ENCODE measurements at places on chromosomes 1 and 21.
A peak's percentile ranks its signal among the peaks of the same experiment; 100 is the strongest.

DNA sequence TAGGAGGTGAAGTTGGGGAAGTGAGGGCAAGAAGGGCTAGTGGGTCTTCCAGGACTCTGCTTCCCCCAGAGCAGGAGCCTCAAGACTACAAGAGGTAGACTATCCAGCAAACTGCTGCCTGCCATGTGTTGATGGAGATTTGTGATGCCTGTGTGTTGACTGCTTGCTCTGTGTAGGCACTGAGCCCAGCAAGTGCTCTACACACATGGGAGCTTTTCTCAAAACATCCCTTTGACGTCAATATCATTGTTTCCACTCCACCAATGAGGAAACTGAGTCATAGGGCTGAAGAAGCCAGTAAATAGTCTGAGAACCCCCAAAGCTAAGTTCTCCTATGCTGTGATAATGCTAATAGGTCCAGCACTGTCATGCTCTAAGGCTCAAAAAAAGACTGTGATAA lies 207.2 kb upstream of the NFIA start:
- no peak for DNase-seq

GRCh38 chr21:25509862-25510261 lies 97.4 kb downstream of the MRPL39 start:
- no peak for DNase-seq

DNA sequence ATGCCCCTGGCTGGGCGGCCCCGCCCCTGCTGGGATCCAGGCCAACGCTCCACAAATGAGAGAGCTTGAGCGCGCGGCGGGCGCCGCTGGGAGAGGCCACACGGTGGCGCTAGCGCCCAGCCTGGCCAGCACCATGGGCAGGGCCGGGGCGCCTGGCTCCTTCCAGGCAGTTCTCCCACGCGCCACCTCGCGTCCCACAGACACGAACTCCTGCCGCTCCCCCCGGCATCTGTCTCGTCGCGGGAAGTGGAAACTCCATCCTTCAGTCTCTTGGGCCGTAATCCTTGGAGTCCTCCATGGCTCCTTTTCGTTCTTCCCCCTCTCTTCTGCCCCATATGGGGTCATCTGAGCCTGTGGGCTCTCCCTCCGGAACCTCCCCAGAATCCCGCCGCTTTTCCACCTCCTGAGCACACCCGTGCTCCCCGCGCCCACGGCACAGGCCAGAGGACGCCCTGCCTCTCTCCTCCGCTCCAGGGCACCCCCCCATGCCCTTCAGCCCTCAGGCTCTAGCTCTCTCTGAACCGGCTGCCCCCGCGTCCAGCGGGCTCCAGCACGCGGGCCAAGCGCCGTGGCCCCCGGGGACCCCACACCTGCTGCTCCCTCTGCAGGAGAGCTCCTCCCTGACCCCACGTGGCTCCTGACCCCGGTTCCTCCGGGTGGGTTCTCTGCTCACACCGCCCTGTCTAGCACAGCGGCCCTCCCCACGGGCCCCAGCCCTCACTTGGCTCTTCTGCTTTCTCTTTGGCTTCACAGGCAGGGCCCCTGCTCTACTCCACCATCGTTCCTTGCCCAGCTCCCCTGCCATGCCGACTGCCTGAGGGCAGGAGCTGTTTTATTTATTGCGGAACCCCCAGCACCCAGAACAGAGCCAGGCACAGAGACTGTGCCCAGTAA lies 31.9 kb upstream of the EDN2 start:
- DNase-seq: peak; percentile 88

GRCh38 chr1:78840453-78841271 lies 165.9 kb downstream of the ADGRL4 start:
- no peak for DNase-seq

GRCh38 chr1:218369688-218370511 lies 24.8 kb downstream of the TGFB2 start:
- DNase-seq: no peak

DNA sequence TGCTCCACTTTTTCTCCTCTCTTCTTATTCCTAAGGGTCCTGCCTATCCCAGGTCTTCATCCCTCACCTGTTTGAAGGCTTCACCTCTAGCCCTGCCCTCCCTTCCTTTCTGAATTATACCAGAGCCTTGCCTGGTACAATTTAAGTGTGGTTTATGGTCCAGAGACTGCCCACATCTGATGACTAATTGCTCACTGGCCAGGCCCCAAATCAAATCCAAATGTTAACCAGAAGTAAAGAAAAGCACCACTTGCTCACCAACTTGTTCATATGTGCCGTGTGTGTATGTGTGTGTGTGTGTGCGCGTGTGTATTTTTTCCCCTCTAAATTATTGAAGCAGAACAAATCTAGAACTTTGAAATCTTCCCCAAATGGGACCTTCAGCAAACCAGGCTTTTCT lies 26.4 kb downstream of the MYOM3 start:
- DNase-seq: no peak

GRCh38 chr1:115764541-115764940 lies 4.0 kb downstream of the CASQ2 start:
- no peak for DNase-seq

- no peak for DNase-seq
These were observed 25.2 kb downstream of the TP73 start for GRCh38 chr1:3677484-3677883.

GRCh38 chr1:201982082-201982622 lies 296 bp upstream of the RNPEP start:
- DNase-seq: peak; percentile 83

GRCh38 chr1:58895559-58896145 lies 111.8 kb upstream of the JUN start:
- DNase-seq: no peak

DNA sequence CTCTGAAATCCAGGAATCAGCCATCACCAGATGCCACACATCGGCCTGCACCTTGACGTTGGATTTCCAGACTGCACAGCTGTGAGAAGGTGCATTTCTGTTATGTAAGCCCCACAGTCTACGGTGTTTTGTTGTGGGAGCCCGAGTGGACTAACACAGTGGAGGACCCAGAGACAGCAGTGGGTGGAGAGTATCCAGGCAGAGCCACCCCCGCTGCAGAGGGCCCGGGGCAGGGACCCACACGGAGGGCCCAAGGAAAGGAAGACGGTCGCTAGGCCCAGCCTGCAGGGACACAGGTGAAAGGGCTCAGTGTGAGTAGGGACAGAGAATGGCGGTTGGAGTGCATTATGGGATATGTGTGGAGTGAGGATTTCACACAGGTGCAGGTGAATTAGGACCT lies 288.3 kb upstream of the AJAP1 start:
- DNase-seq: no peak

DNA sequence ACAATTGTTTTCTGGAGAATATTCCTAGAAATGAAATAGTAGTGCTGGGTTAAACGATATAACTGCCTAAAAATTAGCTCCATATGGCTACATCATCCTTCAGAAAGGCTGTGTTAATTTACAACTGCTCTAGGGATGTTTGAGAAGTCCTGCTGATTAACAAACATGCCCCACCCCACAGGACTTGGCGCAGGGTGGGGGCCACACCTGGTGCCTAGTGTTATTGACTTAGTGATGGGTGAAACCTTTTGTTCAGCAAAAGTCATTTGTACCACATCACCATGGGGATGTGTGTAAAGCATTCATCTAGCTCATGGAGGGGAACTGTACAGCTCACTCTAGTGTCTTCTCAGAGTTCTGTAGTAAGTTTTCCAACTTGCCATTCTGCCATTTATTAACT lies 492.8 kb downstream of the CAMTA1 start:
- no peak for DNase-seq

- DNase-seq: no peak
These were observed 55.0 kb upstream of the FGGY start for GRCh38 chr1:59241909-59242308.

DNA sequence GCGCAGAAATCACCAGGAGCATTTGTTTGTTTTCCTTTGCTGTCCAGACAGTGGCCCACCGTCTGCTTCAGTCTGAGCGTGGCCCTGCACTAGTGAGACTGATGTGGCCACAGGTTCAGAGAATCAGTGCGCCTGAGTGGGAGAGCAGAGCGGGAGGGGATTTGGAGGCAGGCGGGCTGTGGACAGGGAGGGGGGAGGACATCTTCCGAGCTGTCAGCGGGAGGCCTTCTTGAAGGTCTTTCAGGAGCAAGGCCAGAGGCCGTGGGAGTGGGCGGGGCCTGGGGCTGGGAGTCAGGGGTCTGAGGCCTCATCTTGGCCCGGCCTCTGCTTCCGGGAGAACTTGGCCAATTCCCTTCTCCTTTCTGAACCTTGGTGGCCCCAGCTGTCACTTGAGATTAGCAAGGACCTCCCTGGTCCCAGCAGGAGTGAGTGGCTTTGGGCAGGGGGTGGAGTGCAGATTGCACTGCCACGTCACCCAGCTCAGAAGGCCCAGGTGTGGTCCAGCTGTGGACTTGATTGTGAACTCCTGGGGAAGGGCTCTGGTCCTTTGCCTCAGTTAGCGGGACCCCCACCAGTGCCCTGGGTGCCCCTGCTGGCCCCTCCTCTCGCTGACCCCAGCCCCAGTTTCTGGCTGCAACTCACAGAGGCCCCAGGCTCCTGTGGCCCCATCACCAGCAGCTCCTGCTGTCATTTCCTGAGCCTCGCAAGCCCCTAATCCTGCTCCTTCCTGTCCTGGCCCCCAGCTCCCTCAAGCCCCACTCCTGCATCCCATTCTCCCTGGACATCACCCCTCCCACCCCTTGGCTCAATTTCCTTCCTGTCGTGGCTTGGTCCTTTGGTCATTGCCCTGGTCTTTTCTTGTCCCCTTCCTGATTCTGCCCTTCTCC lies 8.4 kb downstream of the TNFRSF1B start:
- DNase-seq: no peak

- DNase-seq: no peak
These were observed 50.6 kb upstream of the SLC44A3 start for GRCh38 chr1:94769551-94769950.

DNA sequence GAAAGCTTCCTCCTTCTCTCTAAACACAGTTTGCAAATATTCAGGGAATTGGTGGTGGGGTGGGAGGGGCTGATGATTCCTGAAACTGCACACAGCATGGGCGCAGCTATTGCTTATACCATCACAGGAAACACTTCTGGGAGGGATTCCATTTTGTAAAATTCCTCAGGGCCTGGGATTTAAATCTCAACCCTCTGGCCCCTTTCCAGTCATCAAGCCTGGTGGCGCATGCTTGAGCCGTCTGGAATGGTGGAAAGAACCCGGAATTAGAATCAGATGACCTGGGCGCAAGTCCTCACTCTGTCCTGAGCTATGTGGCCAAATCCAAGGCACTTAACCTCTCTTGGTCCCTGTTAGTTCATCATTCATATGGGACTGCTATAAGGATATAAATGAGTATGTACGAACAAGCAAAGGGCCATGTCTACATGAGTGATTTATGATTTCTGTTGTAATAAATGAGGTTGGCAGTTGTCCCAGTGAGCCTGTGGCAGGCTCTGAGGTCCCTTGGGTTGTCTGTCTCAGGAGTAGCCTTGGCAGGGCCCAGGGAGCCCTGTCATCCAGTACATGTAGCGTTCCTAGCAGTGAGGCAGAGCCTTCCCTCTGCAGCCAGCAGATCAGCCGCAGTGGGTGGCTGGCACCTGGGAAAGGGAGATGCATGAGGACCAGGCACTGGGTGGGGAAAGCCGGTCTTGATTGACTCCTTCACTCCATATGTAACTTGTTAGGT lies 72.0 kb downstream of the MAN1C1 start:
- DNase-seq: no peak

- DNase-seq: no peak
These were observed 25.4 kb downstream of the EEIG2 start for GRCh38 chr1:108585313-108585712.

DNA sequence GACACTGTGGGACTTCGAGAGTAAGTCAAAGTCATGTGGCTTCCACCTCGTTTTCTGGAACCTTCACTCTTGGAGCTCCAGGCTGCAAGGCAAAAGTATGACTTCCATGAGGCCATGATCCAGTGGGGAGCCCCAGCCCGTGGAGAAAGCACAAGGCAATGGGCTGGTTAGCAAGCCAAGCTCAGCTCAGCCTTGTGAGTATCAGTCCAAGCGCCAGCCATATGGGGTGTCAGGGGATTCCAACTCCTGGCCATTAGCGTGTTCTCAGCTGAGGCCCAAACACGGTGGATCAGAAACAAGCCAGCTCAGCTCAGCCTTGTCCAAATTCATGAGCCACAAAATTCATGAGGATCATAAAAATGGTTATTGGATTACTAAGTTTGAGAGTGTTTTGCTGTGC lies 261.0 kb downstream of the RHOU start:
- no peak for DNase-seq

DNA sequence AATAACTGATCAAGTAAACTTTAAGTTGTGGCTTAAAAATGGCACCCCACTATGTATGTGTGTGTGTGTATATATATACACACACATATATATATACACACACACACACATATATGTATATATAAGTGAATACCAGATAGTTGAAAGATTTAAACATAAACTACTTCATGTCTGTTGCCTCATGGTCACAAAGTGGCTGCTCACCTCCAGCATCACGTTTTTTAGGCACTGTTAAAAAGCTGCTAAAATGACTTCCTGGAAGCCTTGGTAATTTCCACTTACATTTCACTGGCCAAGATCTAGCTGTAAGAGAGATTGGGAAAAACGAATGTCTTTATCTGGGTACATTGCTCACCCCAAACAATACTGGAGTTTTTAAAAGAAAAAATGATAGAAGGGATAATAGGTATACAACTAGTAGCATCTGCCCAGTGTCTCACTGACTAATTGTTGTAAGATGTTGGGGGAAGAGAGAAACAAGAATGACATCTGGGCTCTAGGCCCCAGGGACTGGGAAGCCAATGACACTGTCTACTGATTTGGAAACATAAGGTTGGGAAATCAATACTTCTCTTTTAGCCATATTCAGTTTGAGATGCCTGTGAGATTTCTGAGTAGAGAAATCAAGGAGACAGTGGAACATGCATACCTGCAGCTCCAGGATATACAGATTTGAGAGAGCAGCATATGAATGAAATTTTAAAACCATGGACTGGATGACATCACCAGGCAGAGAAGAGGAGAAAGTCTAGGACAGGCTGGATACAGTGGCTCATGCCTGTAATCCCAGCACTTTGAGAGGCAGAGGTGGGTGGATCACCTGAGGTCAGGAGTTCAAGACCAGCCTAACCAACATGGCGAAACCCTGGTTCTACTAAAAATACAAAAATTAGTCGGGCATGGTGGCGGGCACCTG lies 42.8 kb downstream of the CLDN14 start:
- no peak for DNase-seq

GRCh38 chr1:57252597-57253294 lies 171.1 kb downstream of the DAB1 start:
- no peak for DNase-seq

- no peak for DNase-seq
These were observed 572.0 kb downstream of the PTPRU start for GRCh38 chr1:29808141-29808995.

DNA sequence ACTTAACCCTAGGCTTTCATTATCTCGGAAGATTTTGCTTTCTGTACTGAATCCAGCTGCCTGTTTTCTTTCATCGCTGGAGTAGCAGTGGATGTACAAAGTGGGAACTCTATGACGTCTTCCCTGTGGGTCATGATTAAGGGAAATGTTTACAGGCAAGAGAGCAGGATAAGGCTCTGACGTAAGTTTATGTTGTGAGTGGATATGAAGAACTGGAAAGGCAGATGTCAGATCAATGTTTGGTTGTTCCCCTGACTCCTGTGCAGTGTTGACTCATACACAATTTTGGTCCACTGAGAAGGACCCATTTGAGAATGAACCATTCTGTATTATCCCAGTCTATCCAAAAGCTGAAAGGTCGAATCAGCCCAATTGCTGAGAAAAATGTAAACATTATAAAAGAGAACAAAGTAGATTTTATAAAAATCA lies 292.4 kb downstream of the GRIK1 start:
- DNase-seq: no peak

GRCh38 chr1:110800079-110800478 lies 72.9 kb upstream of the CD53 start:
- DNase-seq: no peak
